ENCODE measurements at places on chromosomes 3 and 15. TPM values are rescaled to one million over a fixed set of nuclear protein-coding genes. Genes with fewer than 3 reads are reported as not detected.

DNA sequence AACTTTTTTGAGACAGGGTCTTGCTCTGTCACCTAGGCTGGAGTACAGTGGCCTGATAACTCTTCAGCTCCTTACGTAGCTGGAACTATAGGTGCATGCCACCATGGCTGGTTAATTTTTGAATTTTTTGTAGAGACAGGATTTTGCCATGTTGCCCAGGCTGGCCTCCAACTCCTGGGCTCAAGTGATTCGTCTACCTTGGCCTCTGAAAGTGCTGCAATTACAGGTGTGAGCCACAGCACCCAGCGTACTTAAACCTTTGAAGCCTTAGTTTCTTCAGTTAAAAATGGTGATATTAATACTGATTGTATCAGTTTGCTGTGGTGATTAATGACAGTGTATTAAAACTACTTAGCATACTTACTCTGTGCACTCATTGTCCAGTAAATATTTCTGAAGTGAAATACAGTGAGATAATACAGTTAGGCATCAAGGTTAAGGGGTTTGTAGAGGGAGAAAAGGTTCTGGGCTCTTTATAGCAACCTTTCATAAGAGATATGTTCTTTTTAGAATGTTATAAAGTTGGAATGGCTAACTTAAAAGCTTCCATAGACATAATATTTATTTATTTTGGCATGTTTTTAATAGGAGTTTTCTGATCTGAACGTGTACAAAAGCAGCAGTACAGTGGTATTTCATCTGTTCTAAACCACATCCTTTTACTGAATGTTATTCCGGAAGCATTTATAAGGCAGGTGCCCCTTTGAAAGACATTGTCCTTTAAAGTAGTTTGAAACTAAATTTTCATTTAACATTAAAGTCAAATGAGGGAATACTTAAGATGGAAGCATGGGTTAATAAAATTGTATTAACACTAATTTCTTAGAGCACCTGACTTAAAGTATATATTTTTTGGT is 23.6 kb downstream of the NCK1 start:
- H3K27me3 ChIP-seq = no peaks in the 10 kb centered on the region
- no peak overlapping the region for H3K4me3 ChIP-seq
- H3K27ac ChIP-seq = peak overlapping the region; percentile 65
- H3K36me3 ChIP-seq = no peaks in the 10 kb centered on the region
- DNase-seq = no peak
- H3K4me1 ChIP-seq = peaks cover 16% of the 10 kb centered on the region

DNA sequence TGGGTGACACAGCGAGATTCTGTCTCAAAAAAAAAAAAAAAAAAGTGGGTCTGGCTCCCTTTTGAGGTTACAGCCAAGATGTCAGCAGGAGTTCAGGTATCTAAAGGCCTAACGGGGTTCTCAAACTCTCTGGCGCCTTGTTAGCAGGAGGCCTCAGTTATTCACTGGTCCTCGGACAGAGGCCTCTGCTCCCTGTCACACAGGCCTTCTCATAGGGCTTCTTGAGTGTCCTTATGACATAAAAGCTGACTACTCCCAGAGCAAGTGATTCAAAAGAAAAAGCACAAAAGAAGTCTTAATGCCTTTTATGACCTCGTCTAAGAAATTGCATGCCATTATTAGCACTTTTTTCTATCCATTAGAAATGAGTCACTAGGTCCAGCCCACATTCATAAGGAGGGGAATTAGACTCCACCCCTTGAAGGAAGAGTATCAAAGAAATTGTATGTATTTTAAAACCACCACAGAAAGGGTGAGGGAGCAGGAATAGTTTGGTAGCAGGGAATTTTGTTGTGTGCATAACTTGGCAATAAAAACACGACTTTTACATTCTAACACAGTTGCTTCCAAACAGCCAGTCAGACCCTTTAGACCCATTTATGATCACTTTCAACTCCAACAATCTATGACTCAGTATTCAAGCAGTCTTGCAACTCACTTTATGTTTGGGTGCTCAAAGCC is 90.3 kb downstream of the MEX3B start:
- H3K4me3 ChIP-seq = no peak overlapping the region
- DNase-seq = no peak
- no peaks in the 10 kb centered on the region for H3K36me3 ChIP-seq

- H3K27ac ChIP-seq = no peak overlapping the region
- no peaks in the 10 kb centered on the region for H3K4me1 ChIP-seq
- H3K4me3 ChIP-seq = no peak overlapping the region
- H3K27me3 ChIP-seq = no peaks in the 10 kb centered on the region
- no peak for DNase-seq
These were observed 190.2 kb upstream of the GBE1 start for GRCh38 chr3:81951636-81952035.

The TRPM1 gene
- 0.16 TPM for total RNA-seq

DNA sequence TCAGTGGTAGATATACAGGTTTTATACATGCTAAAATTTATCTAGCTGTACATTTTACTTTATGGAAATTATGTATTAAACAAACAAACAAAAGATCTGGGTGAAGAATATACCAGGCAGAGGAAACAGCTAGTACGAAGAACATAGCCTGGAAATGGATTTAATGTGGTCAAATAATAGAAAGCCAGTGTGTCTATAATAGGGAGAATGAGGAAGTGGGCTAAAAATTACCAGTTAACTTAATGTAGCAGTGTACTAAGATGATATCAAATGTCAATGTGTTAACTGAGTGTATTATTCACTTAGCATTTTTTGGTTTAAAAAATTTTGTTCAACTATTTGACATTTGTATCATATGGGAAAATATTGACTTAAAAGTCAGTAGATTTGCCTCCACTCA is 22.8 kb upstream of the SLC15A2 start:
- no peaks in the 10 kb centered on the region for H3K36me3 ChIP-seq
- H3K27ac ChIP-seq = no peak overlapping the region
- no peak for DNase-seq
- no peaks in the 10 kb centered on the region for H3K27me3 ChIP-seq

DNA sequence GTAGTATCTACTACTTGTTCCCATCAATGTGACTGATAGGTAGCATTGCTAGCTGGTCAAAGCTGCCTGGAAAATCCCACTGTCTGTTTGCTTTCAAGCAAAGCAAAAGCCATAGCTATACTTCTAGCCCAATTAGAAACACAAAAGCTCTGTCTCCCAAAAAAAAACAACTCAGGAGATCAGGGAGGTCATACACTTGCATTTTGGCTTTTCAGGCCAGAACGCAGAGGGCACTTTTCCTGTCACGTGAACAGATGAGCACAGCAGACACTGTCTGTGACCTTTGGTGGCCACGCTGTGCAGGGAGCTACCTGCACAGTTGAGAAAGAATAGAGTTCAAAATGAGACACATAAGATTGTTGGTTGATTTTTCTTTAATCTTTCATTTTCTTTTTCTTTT is 441.7 kb upstream of the PDZRN3 start:
- H3K27me3 ChIP-seq = no peaks in the 10 kb centered on the region
- H3K27ac ChIP-seq = no peak overlapping the region
- no peak overlapping the region for H3K4me3 ChIP-seq
- DNase-seq = no peak
- H3K36me3 ChIP-seq = no peaks in the 10 kb centered on the region

GRCh38 chr3:78163379-78163778 is 1123.5 kb downstream of the ROBO2 start:
- H3K27ac ChIP-seq = no peak overlapping the region
- no peak overlapping the region for H3K4me3 ChIP-seq
- no peaks in the 10 kb centered on the region for H3K4me1 ChIP-seq
- DNase-seq = no peak

The C3orf85 gene
- total RNA-seq = not detected

GRCh38 chr3:150000641-150001040 is 29.9 kb upstream of the PFN2 start:
- no peak for DNase-seq
- no peaks in the 10 kb centered on the region for H3K4me1 ChIP-seq
- H3K27me3 ChIP-seq = no peaks in the 10 kb centered on the region
- no peak overlapping the region for H3K4me3 ChIP-seq
- H3K36me3 ChIP-seq = no peaks in the 10 kb centered on the region

DNA sequence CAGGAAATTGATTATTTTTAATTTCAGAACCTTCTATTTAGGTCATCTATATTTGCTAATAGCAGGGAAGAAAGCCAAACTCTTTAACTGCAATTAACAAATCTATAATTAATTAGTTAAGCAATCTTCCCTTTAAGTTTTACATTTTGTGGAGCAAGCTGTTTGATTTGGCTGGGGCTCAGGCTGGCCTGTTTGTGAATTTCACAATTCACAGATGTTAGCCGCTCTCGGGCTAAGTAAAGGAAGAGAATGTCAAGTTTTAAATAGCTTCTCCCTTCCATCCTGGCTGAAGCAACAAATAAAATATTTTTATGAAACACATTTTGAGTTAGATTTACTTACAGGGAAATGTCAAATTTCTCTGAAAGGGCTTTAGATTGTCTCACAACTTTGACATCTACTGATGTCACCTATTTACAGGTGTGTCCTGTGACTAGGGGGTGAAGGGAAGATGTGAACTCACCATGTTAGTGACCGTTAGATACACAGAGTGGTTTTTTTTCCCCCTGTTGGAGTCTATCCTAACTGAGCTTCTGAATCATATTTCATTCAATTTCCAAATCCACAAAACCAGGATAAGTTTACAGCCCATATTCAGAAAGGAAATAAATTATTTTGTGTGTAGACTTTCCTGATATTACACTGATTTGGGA is 1.3 kb upstream of the TP63 start:
- no peaks in the 10 kb centered on the region for H3K27me3 ChIP-seq
- H3K4me1 ChIP-seq = peaks cover 18% of the 10 kb centered on the region
- peak overlapping the region; percentile 86 for H3K27ac ChIP-seq
- H3K36me3 ChIP-seq = no peaks in the 10 kb centered on the region
- no peak for DNase-seq

The EHHADH gene
- total RNA-seq = 6.8 TPM

The WDR72 gene
- total RNA-seq = 0.03 TPM

GRCh38 chr3:43296565-43296964 is 10.2 kb downstream of the SNRK start:
- H3K4me3 ChIP-seq = 0 out of 2 replicates have a peak overlapping the region, but pooled peaks have one; percentile 1
- H3K27ac ChIP-seq = no peak overlapping the region
- H3K27me3 ChIP-seq = no peaks in the 10 kb centered on the region
- peaks cover 15% of the 10 kb centered on the region for H3K4me1 ChIP-seq
- no peak for DNase-seq
- H3K36me3 ChIP-seq = no peaks in the 10 kb centered on the region

DNA sequence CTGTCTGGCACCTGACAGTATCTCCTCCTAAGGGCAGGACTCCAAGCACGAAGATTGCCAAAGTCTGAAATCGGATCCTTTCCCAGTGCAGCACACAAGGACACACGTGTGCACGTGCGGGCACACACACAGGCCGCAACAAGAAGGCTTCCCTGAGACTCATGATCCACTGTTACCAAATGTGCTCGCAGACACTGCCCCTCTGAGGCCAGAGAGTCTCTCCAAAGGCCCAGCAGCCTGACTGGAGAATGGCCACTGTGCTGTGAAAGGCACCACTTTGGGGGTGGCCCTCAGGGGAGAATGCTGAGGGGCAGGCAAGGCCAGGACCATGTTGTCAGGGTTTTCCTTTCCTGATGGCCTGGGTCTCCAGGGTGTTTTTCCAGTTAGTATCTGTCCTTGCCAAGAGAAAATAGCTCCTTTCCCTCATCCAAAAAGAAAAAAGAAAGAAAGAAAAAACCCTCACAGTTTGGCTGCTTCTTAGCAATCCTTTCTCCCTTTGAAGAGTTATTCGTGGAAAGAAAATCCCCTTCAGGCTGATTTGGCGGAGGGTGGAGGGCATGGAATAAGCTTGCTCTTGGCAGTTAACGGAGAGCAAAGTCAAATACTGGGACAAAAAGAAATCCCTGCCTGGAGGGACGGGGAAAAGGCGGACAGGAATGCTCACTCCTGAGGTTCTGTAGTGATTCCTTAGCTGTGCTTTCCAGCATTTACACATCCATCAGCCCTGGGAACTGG is 112.2 kb upstream of the ETV5 start:
- H3K4me3 ChIP-seq = no peak overlapping the region
- no peaks in the 10 kb centered on the region for H3K36me3 ChIP-seq

GRCh38 chr3:151430821-151431484 is 29.9 kb downstream of the IGSF10 start:
- no peak for DNase-seq
- H3K36me3 ChIP-seq = no peaks in the 10 kb centered on the region
- no peak overlapping the region for H3K4me3 ChIP-seq
- H3K4me1 ChIP-seq = no peaks in the 10 kb centered on the region
- H3K27ac ChIP-seq = no peak overlapping the region
- H3K27me3 ChIP-seq = no peaks in the 10 kb centered on the region

GRCh38 chr3:123054109-123054778 is 12.6 kb upstream of the PDIA5 start:
- no peaks in the 10 kb centered on the region for H3K36me3 ChIP-seq
- no peak overlapping the region for H3K27ac ChIP-seq
- H3K27me3 ChIP-seq = peaks cover 2% of the 10 kb centered on the region
- H3K4me1 ChIP-seq = no peaks in the 10 kb centered on the region
- no peak for DNase-seq

- DNase-seq = no peak
- no peak overlapping the region for H3K4me3 ChIP-seq
- no peaks in the 10 kb centered on the region for H3K36me3 ChIP-seq
- no peaks in the 10 kb centered on the region for H3K27me3 ChIP-seq
These were observed 103.9 kb upstream of the ROBO1 start for GRCh38 chr3:79871656-79872055.

DNA sequence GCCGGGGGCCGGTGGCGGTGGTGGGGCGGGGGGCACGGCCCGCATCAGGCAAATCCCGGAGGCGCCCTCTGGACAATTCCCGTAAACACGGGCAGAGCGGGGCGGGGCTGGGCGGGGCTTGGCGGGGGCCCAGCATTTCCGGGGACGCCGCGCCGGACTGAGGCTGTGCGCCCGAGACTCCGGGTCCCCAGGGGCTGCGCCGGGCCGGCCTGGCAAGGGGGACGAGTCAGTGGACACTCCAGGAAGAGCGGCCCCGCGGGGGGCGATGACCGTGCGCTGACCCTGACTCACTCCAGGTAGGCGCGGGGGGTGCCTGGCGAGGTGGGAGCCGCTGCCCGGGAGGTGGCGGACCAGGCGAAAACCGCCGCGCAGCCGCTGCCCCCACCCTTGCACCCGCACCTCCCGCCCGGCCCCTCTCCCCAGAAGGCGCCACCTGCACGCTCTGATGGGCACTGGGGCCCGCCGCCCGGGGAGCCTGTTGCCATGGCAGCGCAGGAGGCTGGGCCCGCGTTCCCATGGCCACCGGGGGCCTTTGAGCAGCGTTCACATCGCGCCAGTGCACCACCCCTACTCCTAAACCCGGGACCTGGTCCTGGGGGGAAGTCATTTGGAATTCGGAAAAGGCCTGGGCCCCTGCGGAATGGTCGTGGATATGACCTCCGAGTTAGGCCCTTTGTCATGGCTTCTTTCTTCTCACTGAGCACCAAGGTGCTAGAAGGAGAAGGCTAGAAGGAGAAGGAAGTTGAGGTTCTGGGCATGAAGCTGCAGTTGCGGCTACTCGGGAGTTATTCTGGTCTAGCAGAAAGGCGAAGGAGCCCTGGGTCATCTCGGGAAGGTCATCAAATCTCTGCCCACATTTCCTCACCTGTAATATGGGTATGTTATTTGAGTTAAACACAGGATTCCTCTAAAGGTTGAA is 16.1 kb upstream of the SEMA4B start:
- no peak for DNase-seq
- H3K27ac ChIP-seq = peak overlapping the region; percentile 86
- H3K4me3 ChIP-seq = peak overlapping the region; percentile 80
- no peaks in the 10 kb centered on the region for H3K36me3 ChIP-seq
- peaks cover 16% of the 10 kb centered on the region for H3K4me1 ChIP-seq

GRCh38 chr15:89384176-89384604 is 49.6 kb upstream of the POLG start:
- H3K4me1 ChIP-seq = no peaks in the 10 kb centered on the region
- H3K27me3 ChIP-seq = peaks cover 14% of the 10 kb centered on the region
- H3K4me3 ChIP-seq = no peak overlapping the region
- H3K36me3 ChIP-seq = no peaks in the 10 kb centered on the region
- H3K27ac ChIP-seq = no peak overlapping the region

- no peaks in the 10 kb centered on the region for H3K27me3 ChIP-seq
- peak overlapping the region; percentile 23 for H3K4me3 ChIP-seq
- H3K36me3 ChIP-seq = no peaks in the 10 kb centered on the region
- no peak for DNase-seq
- peak overlapping the region; percentile 4 for H3K27ac ChIP-seq
These were observed 40.8 kb downstream of the PLD1 start for GRCh38 chr3:171769461-171769860.

Measured in GM12878 (cell line).